ENCODE measurements at places on chromosomes 7 and 10.

DNA sequence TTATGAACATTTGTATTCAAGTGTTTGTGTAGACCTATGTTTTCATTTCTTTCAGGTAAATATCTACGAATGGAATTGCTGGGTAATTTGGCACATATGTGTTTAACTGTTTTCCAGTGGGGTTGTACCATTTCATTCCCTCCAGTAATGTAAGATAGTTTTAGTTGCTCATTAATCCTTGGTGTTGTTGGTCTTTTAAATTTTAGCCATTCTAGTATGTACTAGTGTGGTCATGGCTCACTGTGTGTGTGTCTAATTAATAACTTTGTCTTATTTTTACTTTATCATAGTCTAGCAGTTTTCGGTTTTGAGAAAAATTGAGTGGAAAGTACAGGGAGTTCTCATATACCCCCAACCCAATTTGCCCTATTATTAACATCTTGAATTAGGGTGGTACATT, 278.8 kb downstream of the CAMK1D start:
- no peak for DNase-seq

DNA sequence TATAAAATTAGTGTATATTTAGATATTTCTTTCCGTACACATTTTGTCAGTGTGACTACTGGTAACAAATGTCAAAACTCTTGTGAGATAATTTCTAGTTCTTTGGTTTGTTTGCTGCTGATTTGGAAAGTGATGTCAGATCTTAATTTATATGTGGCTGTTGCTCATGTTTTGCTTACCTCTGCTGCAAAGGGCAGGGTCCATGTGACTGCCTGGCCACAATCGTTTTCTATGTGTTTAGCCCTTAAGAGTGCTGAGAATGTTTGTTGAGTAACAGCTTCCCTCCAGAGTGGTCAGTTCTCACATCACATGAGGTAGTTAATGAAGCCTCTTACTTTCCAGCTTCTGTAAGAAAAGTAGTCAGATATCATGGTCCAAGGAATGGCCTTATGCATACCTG, 4.2 kb downstream of the NRBF2 start:
- no peak for DNase-seq

- DNase-seq, result peak; percentile 50
Observed at GRCh38 chr10:21534604-21535493, 817 bp downstream of the MLLT10 start.

DNA sequence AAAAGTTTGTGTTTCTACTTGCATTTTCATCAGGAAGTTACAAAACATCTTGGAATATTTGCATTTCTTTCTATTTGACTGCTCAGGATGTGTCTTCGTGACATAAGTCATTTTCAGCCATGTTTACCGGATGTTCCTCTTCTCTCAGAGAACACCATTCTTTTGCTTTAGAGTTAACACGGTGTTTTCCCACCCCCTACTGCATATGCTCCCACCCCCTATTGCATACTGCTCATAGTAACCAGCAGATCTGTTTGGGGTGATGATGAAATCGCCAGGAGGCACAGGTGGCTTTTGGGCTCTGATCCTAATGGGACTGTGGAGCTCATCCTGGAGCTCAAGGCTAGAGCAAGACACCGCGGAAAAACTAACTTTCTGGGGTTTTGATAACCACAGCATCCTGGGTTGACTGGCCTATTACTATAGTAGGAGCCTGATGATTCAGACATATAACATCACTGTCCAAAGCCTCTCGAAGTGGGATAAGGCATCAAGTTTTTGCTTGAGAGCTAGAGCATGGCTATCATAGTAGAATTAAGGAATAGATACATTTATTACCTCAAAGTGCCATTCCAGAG, 65.1 kb upstream of the BET1 start:
- peak; percentile 36 for DNase-seq

GRCh38 chr7:73871163-73872011, 10.4 kb downstream of the TMEM270 start:
- no peak for DNase-seq

DNA sequence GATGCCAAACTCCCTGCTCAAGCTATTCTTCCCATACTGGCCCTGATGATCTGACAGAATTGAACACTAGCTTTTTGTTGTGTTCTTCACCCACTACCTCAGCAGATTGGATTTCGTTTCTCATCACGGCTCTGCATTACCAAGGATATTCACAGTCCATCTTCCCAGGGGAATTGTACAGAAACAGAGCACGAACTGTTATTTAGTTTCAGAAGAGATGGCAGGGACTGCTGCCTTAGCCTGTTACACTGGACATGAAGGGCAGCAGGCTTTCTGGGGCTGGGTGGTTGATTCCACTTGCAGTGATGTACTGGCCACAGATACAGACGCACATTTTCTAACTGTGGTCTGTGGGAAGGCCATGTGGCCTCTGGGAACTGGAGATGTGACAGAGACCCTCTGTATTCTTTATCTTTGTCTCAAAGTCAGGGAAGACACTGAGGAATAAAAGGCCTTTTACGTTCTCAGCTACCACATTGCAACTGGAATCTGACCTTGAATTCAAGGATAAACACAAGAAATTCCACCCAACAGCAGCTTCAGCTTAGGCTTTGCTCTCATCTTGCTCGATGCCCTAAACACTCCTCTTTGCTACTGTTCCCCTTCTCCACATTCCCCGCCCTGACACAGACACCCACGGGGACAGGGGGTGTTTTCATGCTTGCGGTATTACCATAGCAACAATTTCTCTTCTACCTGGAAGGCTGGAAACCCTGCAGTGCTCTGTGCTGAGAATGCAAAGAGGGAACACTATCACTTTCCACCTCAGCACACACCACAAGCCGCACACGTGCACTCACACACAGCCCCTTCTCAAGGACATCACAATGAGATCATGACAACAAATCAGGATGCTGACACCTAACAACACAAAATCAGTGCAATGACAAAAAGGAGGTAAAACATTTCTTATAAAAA, 81.7 kb downstream of the RNF216 start:
- DNase-seq, result no peak

GRCh38 chr10:66782776-66783175, 143.1 kb upstream of the LRRTM3 start:
- peak; percentile 37 for DNase-seq

GRCh38 chr10:71460615-71461014, 63.9 kb downstream of the CDH23 start:
- no peak for DNase-seq

GRCh38 chr10:12327476-12327875, 21.9 kb upstream of the CAMK1D start:
- no peak for DNase-seq

- no peak for DNase-seq
Observed at GRCh38 chr10:16016688-16017087, 156.4 kb upstream of the MINDY3 start.

GRCh38 chr10:88765816-88766215, 6.0 kb downstream of the LIPN start:
- no peak for DNase-seq

GRCh38 chr10:128814782-128815181, 652.3 kb upstream of the MGMT start:
- peak; percentile 1 for DNase-seq

GRCh38 chr7:96329241-96329640, 7.3 kb upstream of the SLC25A13 start:
- no peak for DNase-seq

DNA sequence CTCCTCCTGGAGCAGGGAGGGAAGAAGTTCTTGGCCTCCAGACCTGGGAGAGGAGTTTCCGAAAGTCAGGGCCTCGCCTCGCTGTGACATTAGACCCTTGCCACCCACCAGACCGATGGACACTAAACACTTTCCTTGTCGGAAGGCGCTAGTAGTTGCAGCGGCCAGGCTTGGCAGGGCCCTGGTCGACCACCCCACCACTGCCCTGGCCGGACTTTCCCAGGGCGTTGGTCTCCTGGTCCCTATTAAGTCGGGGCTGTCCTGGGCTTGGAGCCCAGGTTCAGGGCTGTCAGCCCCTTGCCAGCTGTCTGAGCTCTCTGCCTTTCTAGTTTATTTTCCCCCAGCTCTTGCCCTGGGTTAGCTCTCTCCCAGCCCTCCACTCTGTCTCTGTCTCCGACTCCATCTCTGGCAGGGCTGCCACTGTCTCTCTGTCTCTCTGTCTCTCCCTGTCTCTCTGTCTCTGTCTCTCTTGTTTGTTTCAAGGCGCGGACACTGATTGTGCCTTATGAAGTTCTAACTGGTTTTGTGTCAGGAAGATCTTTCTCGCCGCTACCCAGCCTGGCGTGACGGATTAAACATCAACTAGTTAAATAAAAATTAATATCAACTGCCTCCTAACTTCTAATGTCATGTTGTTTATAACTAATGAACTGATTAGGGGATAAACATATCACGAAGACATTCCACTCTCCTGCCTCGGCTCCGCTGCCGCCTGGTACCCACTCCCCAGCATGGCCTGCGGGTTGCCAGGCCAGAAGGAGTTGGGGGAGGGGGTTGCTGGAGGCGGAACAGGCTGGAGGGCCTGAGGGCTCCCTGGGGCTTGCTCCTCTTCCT, 13.8 kb upstream of the PAX2 start:
- DNase-seq, result no peak

GRCh38 chr10:20958225-20958624, 61.1 kb upstream of the NEBL start:
- DNase-seq, result no peak

GRCh38 chr7:141074162-141074991, 513 bp downstream of the TMEM178B start:
- DNase-seq, result no peak

DNA sequence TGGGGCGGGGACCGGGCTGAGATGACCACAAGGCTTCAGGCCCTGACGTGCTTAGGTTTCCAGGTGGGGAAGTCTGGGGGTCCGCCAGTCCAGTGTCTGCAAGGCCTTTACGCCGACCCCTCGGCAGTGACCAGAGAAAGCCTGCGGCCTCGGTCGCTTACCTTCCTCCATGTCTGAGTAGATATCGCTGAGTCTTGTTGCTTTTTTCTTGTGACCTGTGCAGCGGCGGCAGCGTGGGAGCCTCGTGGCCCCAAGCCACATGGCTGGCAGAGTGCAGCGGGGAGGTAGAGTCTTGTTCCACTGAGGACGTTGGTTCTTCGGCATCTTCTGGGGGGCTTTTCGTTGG, 329 bp downstream of the NOLC1 start:
- DNase-seq, result no peak

GRCh38 chr10:133464582-133465031, 10.9 kb downstream of the SCART1 start:
- no peak for DNase-seq

GRCh38 chr10:22251751-22252223, 34.0 kb upstream of the EBLN1 start:
- peak; percentile 56 for DNase-seq

GRCh38 chr10:86155054-86155921, 211.3 kb downstream of the GRID1 start:
- no peak for DNase-seq

- no peak for DNase-seq
Observed at GRCh38 chr7:126489874-126490273, 762.9 kb downstream of the GRM8 start.

GRCh38 chr7:18558503-18558902, 63.0 kb downstream of the HDAC9 start:
- peak; percentile 28 for DNase-seq

DNA sequence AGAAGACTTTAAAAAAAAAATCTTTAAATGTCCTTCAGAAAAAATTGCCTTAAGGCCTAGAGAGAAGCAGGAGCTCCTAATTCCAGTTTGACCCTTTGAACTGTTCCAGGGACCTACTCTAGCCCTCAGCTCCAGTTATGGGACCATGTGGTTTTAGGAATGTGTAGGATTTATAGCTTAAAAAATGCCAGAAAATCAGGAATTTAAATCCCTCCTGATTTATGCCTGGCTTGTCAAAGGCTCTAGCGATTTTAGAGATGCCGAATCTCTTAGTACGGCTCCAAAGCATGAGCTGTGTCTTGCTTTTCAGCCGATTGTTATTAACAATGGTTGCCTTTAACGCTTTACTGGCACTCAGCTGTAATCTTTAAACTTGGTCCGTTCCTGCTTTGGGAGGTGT, 130.6 kb upstream of the NPVF start:
- peak; percentile 22 for DNase-seq

DNA sequence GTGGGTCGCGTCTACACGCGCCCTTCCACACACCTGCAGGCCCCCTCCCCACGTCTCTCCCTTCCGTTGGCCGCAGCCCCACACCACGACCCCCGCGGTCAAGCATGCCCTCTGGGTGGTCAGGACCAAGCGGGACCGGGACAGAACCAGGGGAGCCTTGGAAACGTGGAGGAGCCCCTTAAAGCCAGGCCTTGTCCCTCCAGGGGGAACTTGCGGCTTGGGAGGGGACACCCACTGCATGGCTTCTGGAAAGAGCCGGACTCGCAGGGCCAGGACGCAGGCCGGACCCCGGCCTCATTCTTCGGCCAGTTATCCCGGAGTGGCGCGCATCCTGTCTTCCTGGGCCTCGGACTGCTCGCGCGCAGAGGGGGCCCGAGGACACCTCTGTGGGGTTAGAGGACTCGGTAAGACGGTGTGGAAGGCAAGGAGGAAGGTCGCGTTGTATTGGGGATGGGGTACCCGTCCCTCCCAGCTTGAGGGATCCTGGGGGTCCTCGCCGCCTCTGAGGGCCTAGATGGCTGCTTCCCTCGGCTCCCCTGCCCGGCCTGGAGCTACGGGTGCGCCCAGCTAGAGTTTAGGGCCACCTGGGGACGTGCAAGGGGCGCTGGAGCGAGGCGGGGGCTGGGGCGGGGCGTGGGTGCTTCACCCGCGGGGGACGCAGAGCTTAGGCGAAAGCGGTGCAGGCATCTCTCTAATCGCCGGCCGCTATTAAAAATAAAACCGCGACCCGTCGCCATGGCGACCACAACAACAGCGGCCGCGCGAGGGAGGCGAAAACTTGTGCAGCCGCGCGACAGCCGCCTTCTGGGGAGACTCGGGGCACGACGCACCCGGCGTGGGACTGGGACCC, 1.8 kb upstream of the PDGFA start:
- no peak for DNase-seq

GRCh38 chr10:129417870-129418269, 49.2 kb upstream of the MGMT start:
- DNase-seq, result no peak

GRCh38 chr10:61941202-61941681, 39.7 kb downstream of the ARID5B start:
- DNase-seq, result no peak

DNA sequence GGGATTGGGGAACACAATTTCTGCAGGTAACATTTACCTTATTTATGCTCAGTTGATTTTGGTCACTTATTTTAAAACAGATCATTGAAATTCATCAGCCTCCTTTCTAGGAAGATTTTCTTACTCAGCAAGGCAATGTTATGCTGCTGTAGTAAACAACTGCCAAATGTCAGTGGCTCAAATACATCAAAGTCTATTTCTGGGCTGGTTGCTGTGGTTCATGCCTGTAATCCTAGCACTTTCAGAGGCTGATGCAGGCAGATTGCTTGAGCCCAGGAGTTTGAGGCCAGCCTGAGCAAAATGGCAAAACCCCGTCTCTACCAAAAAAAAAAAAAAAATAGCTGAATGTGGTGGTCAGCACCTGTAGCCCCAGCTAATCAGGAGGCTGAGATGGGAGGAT, 25.9 kb downstream of the HABP2 start:
- no peak for DNase-seq

- DNase-seq, result peak; percentile 80
Observed at GRCh38 chr10:61837755-61838171, 63.7 kb upstream of the ARID5B start.

Measured in fibroblast of skin of right quadriceps (primary cell).